ENCODE measurements at places on chromosomes 13 and 19.
A peak's percentile ranks its signal among the peaks of the same experiment; 100 is the strongest.

- DNase-seq = no peak
Observed at GRCh38 chr19:38470788-38471480, 37.4 kb downstream of the RYR1 start.

- no peak for DNase-seq
Observed at GRCh38 chr19:11269408-11269807, 7.1 kb upstream of the DOCK6 start.

GRCh38 chr19:31594701-31595100 lies 245.5 kb upstream of the TSHZ3 start:
- peak; percentile 1 for DNase-seq

DNA sequence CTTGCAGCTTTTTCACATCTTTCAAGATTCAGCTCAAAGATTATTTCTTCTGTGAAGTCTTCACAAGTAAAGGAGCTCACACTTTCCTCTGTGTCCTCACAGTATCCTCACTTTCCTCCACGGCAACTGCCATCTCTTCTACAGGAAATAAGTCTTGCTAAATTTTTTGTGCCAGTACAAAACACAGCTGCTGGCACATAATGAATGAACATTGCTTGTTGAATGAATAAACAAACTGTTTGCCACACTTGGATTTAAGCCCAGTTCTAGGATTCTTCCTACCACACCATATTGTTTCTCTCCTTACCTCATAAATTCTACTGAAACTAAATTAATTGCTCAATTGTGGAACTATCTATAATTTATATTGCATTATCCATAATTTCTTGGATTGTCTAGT lies 59.5 kb downstream of the RAP2A start:
- DNase-seq = no peak

DNA sequence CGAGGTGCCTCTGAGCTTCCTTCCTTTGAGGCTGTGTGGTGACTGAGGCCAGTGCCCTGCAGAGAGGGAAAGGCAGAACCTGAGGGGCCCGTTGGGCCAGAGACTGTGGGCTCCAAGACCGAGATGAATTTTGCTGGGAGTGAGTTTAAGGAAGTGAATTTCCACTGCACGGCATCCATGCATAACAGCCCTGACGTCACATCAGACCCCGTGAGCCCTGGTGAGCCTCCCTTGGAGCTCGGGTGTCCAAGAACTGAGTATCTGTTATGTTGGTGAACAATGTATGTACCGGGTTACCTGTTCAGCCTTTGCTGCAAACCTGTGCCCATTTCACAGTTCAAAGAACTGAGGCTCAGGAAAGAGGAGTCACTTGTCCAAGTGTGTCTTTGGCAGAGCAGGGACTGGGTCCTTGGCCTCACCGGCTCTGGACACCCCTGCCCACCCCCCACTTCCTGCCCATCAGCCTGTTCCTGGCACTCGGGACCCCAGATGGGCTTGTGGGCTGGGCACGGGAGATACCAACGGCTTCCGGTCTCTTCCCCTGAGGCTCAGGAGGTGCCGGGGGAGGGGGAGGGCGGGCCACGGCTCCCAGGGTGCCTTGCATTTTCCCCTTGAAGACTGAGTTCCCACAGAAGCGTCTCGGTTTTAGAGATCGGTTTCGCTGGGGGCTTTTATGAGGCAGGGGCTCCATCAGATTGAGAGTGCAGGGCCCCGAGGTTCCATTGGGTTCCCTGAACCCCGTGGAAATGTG lies 33.7 kb downstream of the NFILZ start:
- no peak for DNase-seq

DNA sequence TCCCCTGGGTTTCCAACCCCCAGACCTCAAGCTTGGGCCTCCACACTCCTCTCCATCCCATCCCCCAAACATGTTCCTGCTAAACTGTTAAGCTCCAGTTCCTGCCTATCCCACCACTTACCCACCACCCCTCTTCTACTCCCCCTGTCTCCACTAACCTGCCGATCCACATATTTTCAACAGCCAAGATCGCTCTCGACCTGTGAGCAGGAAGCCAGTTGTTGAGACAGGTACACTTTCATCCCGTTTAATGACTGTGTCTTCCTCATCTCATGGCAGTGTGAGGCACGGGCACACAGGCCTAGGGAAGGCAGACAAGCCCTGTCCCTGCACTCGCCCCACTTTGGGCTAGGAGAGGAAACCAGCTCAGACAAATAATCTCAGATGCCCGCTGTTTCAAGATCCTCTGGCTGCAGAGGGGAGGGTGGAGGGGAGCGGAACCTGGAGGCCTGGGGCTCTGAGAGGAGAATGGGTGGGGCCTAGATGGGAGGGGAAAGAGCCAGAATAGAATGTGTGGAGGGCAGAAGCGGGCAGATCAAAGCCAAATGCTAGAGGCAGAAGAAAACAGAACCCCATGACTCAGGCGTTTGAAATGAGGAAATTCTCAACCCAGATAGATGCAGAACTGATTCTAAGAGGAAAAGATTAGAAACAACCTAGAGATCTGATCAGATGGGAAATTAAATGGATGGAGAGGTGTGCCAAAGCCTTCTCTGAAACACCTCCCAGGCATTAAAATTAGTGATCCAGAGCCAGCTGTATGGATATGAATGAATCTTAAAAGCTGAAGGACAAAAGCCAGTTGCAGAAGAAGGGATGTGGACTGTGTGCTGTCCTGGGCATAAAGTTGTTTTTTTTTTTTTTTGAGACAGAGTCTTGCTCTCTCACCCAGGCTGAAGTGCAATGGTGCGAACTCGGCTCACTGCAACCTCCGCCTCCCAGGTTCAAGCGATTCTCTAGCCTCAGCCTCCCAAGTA lies 16.9 kb upstream of the CYP2S1 start:
- DNase-seq = no peak

DNA sequence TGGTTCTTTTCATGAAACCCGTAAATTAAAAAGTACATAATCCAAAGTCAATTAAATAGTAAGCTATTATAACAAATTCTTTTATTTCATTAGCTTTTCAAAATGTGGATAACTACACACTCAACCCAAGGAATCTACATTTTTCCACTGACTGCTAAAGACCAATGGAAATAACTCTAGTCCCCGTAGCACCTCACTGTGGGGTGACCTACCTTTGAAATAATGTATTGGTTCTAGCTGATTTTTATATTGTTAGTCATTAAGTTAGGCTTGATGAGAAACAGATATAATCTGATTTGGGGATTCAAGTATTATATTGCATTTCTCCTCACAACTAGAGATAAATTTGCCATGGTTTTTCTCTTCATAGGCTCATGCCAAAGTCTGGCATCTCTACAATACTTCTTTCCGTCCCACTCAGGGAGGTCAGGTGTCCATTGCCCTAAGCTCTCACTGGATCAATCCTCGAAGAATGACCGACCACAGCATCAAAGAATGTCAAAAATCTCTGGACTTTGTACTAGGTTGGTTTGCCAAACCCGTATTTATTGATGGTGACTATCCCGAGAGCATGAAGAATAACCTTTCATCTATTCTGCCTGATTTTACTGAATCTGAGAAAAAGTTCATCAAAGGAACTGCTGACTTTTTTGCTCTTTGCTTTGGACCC lies 37.3 kb downstream of the KL start:
- no peak for DNase-seq

- DNase-seq = no peak
Observed at GRCh38 chr13:30984620-30985019, 52.2 kb downstream of the TEX26 start.

DNA sequence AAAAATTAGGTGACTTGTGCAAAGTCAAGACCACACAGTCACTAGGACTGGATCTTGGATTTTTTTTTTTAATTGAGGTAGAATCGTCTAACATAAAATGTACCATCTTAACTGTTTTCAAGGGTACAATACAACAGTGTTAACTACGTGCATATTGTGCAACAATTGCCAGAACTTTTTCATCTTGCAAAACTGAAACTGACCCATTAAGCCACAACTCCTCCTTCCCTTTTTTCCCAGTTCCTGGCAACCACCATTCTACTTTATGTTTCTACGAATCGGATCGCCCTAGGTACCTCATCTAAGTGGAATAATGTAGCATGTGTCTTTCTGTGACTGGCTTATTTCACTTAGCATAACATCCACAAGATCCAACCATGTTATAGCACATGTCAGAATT lies 37.5 kb upstream of the POMP start:
- DNase-seq = no peak

- DNase-seq = no peak
Observed at GRCh38 chr19:49091391-49092038, 6.3 kb downstream of the SNRNP70 start.

DNA sequence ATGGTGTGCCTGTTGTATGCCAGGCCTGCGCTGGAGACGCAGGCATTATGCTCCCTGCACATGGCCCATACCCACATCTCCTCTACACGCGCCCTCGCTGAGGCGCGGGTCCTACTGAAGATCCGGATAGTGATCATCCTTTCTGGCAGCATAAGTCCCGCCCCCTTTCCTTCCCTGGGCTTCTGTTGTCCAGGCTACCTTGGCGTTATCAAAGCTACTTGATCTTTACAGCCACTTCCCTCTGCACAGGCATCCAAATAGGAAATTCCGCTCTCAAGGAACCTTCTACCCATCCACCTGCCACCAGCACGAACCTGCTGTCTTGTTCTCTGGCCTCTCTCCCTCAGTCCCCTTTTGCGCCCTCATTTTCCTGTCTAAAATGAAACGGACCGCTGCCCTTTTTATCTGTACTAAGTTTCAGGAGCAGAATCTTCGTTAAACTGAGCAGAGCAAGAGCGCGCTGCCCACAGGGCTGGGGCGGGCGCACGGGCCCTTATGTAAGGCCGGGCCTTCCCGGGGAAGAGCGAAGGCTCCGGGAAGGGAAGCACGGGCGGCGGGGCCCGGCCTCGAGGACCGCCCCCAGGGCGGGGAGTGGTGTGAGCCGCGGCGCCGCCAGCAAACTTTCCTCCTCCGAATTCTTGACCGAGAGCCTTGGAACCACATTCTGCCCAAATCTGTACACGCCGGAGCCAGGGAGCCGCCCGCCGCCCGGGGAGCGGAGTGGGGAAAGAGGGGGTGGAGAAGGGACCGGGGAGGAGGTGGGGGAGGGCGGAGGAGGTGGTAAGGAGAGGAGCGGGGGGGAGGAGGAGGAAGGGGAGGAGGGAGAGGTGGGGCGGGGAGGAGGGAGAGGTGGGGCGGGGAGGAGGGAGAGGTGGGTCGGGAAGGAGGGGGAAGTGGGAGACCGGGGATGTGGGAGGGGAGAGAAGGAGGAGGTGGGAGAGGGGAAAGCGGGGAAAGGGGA lies 920 bp upstream of the UBE2L5 start:
- DNase-seq = peak; percentile 95

GRCh38 chr19:46513461-46514236 lies 18.0 kb upstream of the PNMA8B start:
- no peak for DNase-seq

GRCh38 chr19:32066056-32066455 lies 279.4 kb upstream of the ZNF507 start:
- DNase-seq = no peak

DNA sequence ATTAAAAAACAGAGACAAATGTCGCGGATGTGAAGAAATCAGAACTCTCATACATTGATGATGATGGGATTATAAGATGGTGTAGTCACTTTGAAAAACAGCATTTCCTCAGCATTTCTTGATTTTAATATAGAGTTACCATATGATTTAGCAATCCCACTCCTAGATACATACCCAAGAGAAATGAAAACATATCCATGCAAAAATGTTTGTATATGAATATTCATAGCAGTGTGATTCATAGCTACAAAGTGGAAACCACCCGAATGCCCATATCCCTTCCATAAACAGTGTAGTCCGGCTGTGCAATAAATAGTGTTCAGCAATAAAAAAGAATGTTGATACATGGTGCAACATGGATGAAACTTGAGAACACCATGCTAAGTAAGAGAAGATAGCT lies 44.6 kb downstream of the DPY19L3 start:
- DNase-seq = no peak

DNA sequence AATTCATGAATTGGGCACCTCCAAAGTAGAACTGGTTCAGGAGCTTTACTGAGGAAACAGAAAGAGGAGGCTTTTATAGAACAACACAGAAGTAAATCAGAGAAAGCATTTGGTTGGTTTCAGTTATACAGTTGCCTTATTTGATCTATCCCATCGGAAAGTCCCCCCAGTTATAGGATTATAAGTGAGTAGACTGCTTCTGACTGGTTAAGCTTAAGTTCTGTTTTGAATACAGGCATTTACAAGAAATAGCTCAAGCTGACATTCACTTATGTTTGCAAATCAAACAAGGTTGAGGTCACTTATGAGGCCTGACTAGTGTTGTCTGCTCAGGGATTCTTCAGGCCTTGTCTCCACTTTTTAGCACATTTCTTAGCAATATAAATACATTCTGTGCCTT lies 857.4 kb downstream of the EFNB2 start:
- no peak for DNase-seq

DNA sequence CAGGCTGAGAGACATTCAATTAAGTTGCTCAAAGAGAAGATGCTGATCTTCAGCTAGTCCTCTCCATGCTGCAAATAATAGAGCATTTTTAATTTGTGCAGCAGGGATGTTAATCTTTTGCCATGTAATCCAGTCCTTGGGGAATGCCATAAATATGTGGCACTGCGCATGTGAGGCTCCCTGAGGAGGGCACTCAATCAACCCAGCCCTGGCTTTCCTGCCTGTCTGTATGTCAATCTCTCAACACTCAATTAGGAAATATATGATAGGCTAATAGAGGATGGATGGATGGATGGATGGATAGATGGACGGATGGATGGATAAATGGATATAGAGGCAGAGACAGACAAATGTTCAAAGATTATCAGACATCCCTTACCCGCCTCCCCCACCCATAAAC lies 31.6 kb upstream of the POP4 start:
- DNase-seq = no peak

GRCh38 chr13:95570016-95570415 lies 17.5 kb downstream of the CLDN10 start:
- no peak for DNase-seq

DNA sequence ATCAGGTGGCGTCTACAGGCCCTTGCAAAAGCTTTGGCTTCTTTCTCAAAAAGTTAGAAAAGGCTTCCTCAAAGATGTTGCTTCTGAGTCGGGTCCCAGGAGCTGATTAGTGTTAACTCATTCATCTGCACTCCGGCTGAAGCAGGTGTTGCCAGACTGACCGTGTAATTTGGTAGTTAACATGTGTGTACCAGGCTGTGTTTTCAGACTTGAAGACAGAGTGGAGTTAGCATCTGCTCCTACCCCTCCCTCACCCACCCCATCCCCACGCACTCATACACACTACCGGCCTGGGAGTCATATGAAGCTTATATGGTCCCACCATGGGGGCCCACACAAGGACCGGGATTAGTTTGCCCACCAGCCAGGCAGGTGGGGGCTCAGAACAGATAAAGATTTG lies 111.5 kb downstream of the DNAJC15 start:
- DNase-seq = no peak

- no peak for DNase-seq
Observed at GRCh38 chr13:94232161-94232950, 247.1 kb downstream of the DCT start.

GRCh38 chr19:53977429-53977990 lies 13.9 kb upstream of the CACNG6 start:
- DNase-seq = no peak

GRCh38 chr19:39814595-39814994 lies 19.4 kb downstream of the DYRK1B start:
- DNase-seq = no peak

GRCh38 chr19:29212356-29212647 lies 649 bp downstream of the UQCRFS1 start:
- no peak for DNase-seq

- no peak for DNase-seq
Observed at GRCh38 chr13:34747507-34747906, 194.6 kb upstream of the NBEA start.

Measured in coronary artery (tissue), 2 donors.